ENCODE measurements at places on chromosomes 5 and 9. TPM values are rescaled to one million over a fixed set of nuclear protein-coding genes. Genes with fewer than 3 reads are reported as not detected.

Gene SLC6A3
- total RNA-seq, result not detected

Gene ACOT12
- total RNA-seq, result 0.84 TPM

Gene PCDHA2
- not detected for total RNA-seq

Gene CKMT2
- total RNA-seq, result 1.0 TPM

Gene SLC22A4
- 1.7 TPM for total RNA-seq

Gene NFX1
- 18.0 TPM for total RNA-seq

Gene MOB3B
- total RNA-seq, result 0.17 TPM

Gene ZNF883
- total RNA-seq, result 1.7 TPM

Gene SLC6A19
- not detected for total RNA-seq

Gene SLC34A1
- not detected for total RNA-seq

Gene BRINP1
- not detected for total RNA-seq

Gene FCN2
- not detected for total RNA-seq

Gene TGFBI
- 178 TPM for total RNA-seq

Gene FANCG
- total RNA-seq, result 48.5 TPM

Gene ACSL6
- total RNA-seq, result not detected

Gene TMEFF1
- total RNA-seq, result 1.3 TPM

Gene PRDM9
- total RNA-seq, result not detected

Gene SURF2
- total RNA-seq, result 21.5 TPM

Gene S1PR3
- total RNA-seq, result 26.6 TPM

Gene PCA3
- not detected for total RNA-seq

Gene ISL1
- total RNA-seq, result not detected

Gene CFAP90
- total RNA-seq, result 0.84 TPM
